ENCODE measurements at places on chromosomes 3 and 15.

DNA sequence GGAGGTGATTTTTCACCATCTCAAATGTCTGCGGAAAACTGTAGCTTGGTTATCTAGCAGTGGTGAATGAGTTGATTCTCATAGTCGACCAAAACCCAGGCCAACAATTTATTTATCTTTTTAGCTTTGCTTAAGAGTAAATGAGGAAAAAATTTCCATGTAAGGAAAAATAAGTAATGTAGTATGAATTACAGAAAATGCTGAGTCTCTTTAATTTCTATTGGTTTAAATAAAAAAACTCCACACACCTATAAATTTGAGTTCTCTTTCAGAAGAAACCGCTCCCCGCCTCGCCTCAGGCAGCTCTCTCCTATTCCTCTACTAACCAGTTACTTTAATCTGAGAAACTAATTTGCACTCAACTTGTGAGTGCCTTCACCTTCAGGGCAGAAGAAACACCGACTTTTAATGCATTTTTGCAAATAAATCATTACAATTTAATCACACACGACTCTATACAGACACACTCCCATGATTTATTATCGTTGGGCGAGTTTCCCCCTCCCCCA, 540 bp upstream of the RSRC1 start:
- DNase-seq = no peak

DNA sequence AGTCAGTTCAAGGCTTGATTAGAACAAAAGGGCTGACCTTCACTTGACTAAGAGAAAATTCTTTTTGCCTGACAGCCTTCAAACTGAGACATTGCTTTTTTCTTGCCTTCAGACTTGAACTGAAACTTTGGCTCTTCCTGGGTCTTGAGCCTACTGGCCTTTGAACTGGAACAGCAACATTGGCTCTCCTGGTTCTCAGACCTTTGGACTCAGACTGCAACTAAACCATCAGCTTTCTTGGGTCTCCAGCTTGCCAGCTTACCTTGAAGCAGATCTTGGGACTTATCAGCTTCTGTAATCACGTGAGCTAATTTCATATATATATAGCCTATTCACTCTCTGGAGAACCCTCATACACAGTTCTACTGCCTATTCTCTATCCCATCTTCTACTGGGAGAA, 19.5 kb upstream of the WDR49 start:
- DNase-seq = no peak

DNA sequence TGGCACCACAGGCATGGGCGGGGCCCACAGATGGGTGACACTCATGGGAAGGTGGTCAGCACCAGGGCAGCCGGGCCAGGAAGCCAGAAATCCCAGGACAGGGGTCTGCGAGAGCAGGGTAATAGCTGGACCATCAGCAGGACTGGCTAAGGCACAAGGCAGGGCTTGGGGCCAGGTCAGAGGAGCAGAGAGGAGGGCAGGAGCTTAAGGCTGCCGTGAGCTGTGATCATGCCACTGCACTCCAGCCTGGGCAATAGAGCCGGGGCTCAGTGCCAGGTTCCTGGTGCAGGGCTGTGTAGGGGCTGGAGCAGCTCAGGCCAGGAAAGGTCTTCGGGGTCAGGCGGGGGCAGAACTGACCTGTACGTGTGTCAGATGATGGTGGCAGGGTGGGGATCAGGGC, 64.2 kb upstream of the LINGO1 start:
- DNase-seq = no peak

DNA sequence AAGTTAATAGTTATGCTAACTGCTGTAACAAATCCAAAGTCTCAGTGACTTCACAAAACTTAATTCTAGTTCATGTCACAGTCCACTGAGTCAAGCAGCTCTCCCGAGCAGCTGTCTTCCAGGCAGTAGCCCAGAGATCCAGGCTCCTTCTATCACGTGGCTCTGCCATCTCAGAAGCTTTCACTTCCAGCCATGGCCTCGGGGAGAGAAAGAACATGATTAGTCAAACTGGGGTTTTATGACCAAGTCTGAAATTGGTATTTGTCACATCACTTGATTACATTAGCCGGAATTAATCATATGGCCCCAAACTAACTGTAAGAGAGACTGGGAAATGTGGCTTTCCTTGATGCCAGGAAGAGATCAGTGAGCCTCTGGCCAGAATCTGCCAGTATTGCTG, 70.2 kb upstream of the DGKG start:
- DNase-seq = no peak

DNA sequence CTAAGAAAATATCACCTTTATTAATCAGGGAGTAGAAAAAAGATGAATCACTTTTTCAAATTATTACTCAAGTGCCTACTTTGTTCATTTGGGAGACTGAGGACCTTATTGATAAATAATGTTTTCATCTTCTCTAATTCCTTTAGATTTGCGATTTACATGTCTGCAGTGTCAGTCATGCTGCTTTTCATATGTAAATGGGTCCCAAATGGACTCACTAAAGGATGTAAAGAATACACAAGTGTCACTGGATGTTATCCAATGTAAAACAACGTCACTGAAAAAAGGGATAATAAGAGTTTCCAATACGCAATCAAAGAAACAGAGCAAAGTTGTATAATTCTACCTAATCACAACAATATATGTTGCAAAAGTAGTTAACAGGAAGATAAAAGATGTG, 84.9 kb downstream of the TFDP2 start:
- no peak for DNase-seq

DNA sequence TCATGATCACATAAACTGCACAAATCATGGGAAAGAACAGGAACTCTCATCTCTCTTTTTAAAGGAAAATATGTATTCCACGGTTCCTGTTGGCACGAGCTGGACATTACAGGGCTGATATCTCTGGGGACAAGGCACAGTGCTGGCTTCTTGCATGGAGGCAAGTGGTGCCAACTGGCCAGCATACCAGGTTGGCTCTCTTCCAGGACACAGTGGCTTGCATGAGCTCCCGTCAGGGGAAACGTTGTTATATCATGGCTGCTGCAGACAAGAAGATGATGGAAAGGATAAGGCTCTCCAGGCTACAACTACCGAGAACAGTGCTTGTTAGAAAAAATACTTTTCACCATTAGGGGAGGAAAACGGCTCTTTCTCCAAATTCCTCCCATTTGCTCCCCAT, 283.9 kb downstream of the RORA start:
- no peak for DNase-seq

GRCh38 chr3:191262650-191263049, 63.6 kb downstream of the OSTN start:
- DNase-seq = no peak

DNA sequence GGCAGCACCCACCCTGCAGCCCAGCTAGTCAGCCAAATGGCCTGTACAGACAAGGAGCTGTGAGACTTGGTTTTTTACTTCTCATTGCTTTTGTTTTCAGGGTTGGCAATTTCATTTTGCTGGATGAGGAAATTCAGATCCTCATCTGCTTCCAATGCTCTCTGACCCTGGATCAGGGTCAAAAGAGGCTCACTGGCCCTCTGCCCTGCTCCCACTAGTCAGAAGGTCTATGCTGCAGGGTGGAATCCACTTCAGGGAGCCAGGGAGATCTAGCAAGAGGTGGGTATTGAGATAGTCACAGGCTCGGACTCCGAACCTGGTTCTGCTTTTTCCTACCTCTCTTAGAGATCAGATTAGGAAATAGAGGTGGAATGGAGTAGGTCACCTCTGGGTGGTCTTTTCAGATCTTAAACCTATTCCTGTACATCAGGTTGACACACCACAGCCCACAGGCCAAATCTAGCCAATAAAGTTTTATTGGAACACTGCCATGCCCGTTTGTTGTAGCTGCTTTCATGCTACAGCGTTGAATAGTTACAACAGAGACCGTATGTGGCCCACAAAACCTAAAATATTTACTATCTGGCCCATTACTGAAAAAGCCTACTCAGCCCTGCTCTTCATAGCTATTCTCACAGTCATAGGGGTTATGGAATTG, 26.4 kb upstream of the GLCE start:
- no peak for DNase-seq
